Stimulated activated CD4-positive, alpha-beta T cell treated with anti-CD3 and anti-CD28 coated beads, Interleukin-1b, Interleukin-23, amount 100 ng/mL, for 24 hours (primary cell): ENCODE measurements at places on chromosomes 3 and 15.

DNA sequence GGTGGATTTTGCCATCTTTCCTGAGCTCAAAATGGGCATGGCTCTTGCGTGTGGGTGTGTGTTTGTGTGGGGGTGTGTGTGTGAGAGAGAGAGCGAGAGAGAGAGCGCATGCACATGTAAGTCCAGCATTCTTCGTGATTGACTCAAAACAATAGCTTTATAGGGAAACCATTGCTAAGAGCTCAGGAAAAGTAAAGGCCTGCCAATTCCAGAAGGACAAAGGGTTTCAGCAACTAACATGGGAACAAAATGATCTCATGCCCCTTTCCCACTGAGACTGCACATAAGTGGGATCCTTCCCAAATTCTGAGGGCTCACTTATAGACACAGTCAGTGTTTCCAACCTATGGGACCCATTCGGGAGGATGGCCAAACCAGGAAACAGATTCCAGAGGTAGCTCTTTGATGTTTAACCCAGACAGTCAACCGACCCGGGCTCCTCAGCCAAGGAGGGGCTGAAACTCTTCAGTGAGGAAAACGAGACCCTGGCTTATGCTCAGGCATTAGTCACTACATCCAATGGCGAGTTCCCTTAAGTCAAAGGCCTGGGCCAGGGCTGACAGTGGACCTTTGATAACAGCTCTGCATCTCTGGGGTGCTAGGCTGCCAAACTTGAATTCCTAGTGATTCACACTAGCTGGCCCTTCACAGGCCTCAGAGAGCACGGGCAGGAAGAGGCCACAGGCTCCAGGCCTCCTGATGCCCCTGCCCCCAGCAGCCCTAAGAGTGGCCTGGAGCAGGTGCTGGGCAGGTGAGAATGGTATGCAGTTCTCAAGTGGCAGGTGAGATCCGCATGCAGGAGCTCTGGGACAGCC, 305.0 kb upstream of the C2CD4B start:
- no peak for DNase-seq

DNA sequence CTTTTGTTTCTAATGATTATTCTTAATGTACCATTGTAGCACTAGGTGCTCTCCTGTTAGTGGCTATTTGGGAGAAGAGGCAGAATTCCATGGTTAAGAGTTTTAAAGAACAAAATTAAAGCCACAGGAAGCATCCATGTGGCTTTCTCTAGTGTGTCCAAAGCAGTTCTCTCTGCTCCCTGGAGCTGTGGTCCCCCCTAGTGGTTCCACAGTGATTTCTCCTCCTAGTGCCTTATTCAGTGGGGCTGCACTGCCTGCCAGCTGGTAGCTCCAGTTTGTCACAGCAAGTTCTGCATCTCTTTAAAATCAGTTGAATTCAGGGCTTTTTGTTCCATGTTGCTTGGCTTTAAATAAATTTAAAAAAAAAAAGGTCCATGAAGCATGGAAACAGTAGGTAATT, 39.6 kb upstream of the FAM98B start:
- no peak for DNase-seq

GRCh38 chr3:149247929-149248691, 26.5 kb upstream of the CP start:
- DNase-seq: no peak

GRCh38 chr15:71612397-71612722, 198.0 kb upstream of the NR2E3 start:
- DNase-seq: no peak

DNA sequence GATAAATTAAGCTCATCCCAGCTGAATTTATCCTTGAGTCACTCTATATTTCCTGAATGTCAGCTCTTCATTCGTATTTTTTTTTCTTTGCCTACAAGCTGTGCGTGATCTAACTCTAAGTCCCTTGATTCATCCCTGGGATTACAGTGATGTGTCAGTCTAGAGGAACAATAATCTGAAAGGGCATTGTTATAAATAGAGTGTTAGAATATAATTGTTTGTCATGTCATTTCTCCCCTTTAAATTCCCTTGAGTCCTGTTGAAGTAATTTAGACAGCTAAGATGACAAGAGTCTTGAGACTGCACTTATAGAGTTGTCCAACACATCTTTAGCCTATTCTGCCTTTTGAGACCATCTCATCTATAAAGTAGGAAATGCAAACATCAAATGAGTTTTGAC, 621.8 kb downstream of the ZIC1 start:
- no peak for DNase-seq

DNA sequence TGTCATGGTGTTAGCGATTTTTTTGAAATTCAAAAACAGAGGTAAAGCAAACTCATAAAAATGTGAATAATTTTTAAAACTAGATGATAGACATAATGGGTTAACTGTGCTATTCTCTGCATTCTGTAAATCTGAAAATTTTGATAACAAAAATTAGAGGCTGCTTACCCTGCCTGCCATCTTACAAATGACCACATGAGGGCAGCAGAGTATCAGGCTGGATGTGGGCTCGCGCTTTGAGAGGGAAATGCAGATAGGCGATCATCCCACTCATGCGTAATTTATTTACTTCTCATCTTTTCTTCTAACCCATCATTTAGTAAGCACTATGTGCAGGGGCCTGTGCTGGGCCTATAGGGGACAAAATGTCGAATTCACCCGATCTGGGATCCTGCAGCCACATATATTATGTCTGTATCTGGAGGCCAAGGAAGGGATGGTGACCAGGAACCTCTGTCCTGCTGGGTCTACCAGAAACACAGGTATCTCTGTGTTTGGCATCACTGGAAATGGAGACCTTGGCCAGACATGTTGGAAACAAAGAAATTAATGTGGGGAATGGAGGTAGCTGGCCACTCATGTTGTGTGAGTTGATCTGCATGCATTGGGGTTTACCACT, 7.8 kb upstream of the RAD18 start:
- peak; percentile 59 for DNase-seq

DNA sequence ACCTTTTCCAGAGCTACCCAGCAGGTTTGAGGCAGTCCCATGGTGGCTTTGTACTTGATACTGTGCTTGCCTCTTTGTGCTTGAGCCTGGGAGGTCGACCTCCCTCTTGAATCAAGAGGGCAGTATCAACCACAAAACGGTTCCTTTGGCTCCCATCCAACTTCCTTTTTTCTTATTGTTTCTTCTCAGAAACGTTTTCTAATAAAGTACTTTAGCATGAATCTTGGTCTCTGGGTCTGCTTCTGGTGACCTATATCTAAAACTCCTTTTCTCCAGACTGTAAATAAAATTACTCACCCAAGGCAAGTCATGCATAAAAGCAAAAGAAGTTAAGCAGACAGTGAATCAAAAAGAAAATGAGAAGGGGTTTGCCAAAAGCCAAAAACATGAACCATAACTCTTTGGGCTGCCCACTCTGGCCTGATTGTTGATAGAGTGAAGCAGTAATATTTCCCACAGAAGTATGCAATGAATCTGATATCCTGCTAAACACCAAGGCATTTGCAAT, 112.2 kb upstream of the SLC4A7 start:
- no peak for DNase-seq

- no peak for DNase-seq
These were observed 179.8 kb downstream of the MEX3B start for GRCh38 chr15:81865850-81866537.

GRCh38 chr3:23826382-23827064, 20.8 kb downstream of the UBE2E1 start:
- no peak for DNase-seq

- DNase-seq: no peak
These were observed 44.6 kb upstream of the LMCD1 start for GRCh38 chr3:8457039-8457438.

GRCh38 chr3:57691411-57692132, 1.3 kb downstream of the DENND6A start:
- no peak for DNase-seq

GRCh38 chr15:99099661-99100060, 5.2 kb upstream of the SYNM start:
- no peak for DNase-seq

- DNase-seq: no peak
These were observed 136.2 kb downstream of the TJP1 start for GRCh38 chr15:29686079-29686425.

- no peak for DNase-seq
These were observed 11.8 kb downstream of the KLF13 start for GRCh38 chr15:31338318-31338878.

GRCh38 chr3:195129072-195129643, 141.8 kb downstream of the XXYLT1 start:
- no peak for DNase-seq

- DNase-seq: no peak
These were observed 64.5 kb downstream of the ZNF148 start for GRCh38 chr3:125310623-125311081.

GRCh38 chr15:70152070-70152480, 54.4 kb upstream of the TLE3 start:
- no peak for DNase-seq

- no peak for DNase-seq
These were observed 7.2 kb upstream of the ABTB1 start for GRCh38 chr3:127665586-127665985.

DNA sequence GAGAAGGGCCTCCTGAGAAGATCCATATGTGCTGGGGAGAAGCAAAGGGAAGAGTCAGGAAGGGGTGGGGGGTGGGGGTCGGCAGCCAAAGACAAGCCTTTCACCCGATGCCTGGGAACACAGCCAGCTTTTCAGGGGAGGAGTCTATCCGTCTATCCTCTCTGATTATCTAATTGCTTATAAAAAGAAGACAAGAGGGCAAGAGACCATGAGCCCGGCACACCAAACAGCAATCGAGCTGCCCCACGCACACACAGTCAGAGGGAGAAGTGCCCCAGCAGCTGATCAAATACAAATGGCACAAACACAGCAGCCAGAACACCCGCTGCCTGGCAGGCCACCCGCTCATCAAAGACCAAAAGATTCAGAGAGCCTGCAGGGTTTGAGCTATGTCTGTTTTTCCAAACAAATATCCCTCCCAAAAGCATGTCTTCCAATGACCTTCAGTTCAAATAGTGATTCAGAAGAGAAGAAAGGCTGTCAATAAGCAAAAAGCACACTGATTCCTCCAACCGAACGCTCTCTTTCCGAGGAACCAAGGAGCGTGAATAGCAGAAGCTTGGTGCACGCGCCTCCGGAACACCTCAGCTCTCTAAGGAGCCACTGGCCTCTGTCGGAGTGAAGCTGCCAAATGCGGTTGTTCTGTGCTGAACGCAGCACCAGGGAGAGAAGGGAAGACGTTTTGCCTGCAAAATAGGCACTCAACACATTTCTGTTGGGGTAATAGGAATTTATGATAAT, 419.2 kb downstream of the OCA2 start:
- DNase-seq: no peak

- no peak for DNase-seq
These were observed 167.1 kb downstream of the NFKBIZ start for GRCh38 chr3:102016417-102016816.

- DNase-seq: no peak
These were observed 54.8 kb upstream of the PIK3R4 start for GRCh38 chr3:130801473-130801872.

DNA sequence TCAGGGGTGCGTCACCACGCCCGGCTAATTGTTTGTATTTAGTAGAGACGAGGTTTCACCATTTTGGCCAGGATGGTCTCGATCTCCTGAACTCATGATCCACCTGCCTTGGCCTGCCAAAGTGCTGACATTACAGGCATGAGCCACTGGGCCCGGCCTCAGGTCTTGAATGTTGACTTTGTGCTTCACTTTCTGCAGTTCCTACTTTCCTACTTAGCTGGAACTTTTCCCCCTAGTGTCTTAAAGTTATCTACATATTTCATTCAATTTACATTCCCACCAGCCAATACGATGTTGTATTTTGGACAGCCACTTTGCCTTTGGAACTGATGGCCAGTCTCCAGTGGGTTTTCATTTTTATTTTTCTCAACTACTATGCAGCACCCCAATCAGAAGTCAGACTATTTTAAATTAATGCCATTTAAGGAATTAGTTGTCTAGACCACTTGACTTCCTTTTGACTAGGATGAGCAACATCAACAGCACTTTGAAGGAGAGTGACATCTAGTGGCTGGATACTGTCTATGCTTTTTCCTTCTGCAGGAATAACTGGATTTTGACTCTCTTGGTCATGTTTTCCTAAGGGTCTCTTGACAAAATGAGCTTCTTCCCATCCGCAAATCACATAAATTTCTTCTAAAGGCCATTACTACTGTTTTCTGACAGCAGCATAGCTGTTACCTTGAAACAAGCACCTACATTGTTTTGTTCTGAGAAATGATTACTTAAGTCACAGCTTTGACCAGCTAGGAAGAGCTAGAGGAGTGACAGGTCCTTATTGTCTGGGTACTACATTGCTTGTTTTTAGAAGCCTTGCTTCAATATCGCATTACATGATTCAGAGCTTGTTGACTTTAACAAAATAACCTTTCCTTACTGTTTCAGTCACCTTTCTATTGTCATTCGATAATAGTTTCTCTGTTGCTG, 140.2 kb downstream of the ITPR1 start:
- no peak for DNase-seq

DNA sequence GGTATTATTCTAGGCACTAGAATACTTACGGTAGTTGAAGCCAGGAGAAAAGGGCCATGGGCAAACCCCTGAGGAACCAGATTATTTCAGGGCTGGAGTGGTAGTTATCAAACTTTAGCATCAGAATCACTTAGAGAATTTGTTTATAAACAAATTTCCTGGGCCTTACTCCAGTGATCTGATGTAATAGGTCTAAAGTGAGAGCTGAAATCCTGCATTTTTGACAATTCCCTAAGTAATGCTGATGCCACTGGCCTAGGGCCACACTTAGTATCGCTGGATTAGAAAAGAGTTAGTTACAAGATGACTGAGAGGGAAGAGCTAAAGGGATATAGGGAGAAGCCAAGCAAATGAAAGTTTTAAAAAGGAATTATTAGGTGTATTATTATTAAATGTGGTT, 412.5 kb upstream of the THRB start:
- DNase-seq: no peak

GRCh38 chr3:93924491-93924890, 49.2 kb downstream of the PROS1 start:
- DNase-seq: no peak

- no peak for DNase-seq
These were observed 9.6 kb downstream of the ZBTB11 start for GRCh38 chr3:101667331-101667730.

- DNase-seq: no peak
These were observed 7.7 kb upstream of the KCTD6 start for GRCh38 chr3:58484045-58484721.

- no peak for DNase-seq
These were observed 27.1 kb downstream of the EHD4 start for GRCh38 chr15:41945221-41945620.

DNA sequence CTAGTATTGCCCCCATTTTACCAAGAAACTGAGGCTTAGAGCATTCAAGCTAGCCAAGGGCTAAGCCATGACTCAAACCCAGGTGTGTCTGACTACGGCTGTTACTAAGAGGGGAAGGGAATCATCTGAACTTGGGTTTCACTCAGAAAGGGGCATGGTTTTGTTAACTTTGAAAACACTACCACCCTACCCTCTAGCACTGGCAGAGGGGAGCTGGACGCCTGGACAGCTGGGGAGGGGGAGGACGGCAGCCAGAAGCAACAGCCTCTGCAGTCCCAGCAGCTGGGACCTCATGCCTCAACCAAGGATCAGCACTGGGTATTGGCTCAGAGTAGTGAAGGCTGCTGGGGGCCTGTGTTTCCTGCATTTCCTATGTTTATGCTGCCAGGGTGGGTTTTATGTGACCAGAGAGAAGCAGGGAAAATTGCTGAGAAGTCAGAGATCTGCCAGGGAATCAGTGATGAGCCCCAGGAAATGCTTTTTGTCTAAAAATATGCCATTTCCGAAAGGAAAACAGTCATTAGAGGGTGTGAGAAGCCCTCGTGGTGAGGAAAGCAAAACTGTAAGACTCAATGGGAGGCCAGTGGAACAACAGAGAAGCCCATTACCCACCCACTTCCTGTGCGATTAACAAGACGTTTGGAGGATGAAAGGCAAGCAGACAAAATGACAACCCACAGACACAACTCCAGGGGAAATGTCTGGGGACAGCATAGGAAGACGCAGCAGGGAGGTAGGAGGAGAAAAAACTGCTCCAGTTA, 41.2 kb downstream of the LIPC start:
- DNase-seq: no peak
